ENCODE measurements at places on chromosomes 3 and 15. TPM values are rescaled to one million over a fixed set of nuclear protein-coding genes. Genes with fewer than 3 reads are reported as not detected.

The ASTE1 gene
- 7.4 TPM for total RNA-seq

The SLC12A1 gene
- total RNA-seq: not detected

The SPINK8 gene
- total RNA-seq: not detected

The SMCO1 gene
- total RNA-seq: not detected

GRCh38 chr3:146223401-146224373, 27.2 kb downstream of the PLSCR4 start:
- H3K4me3 ChIP-seq: no peak overlapping the region
- H3K4me1 ChIP-seq: peaks cover 8% of the 10 kb centered on the region
- no peaks in the 10 kb centered on the region for H3K27me3 ChIP-seq
- no peaks in the 10 kb centered on the region for H3K36me3 ChIP-seq
